ENCODE measurements at places on chromosomes 12 and 14. TPM values are rescaled to one million over a fixed set of nuclear protein-coding genes. Genes with fewer than 3 reads are reported as not detected.

DNA sequence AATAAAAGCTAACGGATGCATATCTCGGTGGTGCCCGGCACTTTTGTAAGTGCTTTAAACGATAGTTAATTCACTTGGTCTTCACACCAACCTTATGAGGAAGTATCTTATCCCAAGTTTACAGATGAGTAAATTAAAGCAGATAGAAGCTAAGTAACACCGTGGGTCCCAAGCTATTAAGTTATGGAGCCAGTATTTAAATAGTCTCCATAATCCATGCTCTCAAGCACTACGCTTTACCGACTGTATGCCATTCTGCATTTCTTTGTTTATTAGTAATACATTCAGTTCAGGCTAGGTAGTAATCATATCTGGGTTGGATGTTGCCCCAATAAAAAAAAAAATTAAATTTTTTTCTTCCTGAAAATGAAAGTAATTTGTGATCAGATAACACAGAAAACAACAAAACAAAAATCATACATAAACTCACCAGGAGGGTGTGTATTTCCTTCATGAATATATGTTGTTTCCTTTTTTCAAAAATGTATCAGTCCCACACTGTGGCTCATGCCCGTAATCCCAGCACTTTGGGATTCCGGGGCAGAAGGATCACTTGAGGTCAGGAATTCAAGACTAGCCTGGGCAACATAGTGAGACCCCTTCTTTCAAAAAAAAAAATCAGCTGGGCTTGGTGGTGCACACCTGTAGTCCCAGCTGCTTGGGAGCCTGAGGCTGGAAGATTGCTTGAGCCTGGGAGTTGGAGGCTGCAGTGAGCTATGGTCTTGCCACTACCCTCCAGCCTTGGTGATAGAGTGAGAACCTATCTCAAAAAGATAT lies 1.4 kb upstream of the M6PR start:
- no peak for DNase-seq

- peak; percentile 53 for DNase-seq
These were observed 46.9 kb upstream of the NOS1 start for GRCh38 chr12:117408161-117408791.

DNA sequence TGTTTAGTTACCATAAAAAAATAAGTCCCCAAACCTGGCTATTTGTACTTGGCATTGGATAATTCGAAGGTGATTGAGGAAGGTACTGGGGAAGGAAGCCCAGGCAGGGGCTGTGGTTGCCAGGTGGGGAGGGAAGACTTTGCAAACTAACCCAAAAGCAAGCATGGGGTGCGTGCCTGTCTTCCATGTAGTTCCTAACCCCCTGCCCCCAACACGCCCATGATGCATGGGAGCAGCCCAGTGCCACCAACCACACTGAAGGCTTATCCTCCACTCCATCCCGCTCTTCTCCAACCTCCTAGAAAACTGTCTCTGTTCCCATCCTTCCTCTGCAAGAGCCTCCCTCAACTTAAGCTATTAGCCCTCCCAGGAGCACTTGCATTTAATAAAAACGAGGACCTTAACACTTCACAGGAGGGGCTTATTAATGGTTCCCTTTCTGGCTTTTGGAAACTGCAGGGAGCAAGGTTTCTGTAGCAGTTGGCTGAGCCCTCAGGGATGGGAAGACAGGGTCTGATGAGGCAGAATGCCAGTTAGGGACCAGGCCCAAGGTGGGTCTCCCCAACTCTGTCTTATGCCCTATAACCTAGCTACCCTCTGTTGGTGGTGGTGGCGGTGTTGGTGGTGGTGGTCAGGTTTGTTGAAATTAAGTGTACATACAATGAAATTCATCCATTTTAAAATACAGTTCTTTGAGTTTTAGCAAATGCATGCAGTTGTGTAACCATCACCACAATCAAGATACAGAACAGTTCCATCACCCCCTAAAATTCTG lies 96.0 kb downstream of the ZFP36L1 start:
- DNase-seq: no peak

Gene KCNC2
- total RNA-seq: not detected

GRCh38 chr12:127284021-127284420 lies 982.9 kb upstream of the TMEM132C start:
- no peak for DNase-seq

- peak; percentile 80 for DNase-seq
These were observed 164.5 kb downstream of the SLC38A4 start for GRCh38 chr12:46661110-46661845.

Gene C14orf39
- 0.17 TPM for total RNA-seq

- peak; percentile 96 for DNase-seq
These were observed 87.3 kb downstream of the PHLDA1 start for GRCh38 chr12:75944097-75944904.

DNA sequence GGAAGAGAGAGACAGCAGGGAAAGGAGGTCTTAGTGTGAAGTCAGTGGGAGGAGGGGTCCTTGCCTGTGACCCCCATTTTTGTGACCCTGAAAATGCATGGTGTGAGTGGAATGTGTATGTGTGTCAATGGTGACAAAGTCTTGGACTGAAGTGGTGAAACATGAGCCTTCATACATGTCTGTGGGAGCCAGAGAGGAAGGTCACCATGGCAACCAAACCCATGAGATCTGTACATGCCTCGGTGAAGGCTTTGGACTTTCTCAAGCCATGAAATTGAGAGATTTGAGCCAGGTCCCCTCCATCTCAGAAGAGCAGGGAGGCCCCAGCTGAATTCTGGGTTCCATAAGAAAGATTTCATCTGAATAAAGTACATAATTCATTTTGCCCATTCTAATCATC lies 108.7 kb downstream of the TTC8 start:
- DNase-seq: no peak

Gene CCDC88C
- total RNA-seq: 19.7 TPM

DNA sequence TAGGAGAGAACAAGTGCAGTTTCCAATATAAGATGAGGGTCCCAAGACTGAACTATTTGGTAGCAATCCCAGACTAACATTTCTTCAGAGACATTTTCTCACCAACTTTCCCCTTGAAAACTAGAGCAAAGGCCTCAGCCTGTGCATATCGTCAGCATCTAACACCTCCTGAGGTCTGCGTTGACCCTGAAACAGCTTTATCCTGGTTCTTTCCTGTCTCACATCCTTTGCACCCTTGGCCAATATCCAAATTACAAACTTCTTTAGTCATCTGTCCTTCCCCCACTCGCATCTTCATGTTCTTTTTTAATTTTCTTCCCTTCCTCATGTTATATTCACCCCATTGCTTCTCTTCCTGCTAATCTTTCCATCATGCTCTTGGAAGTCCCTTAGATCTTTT lies 83.0 kb downstream of the FAR2 start:
- no peak for DNase-seq

Gene AQP6
- not detected for total RNA-seq

DNA sequence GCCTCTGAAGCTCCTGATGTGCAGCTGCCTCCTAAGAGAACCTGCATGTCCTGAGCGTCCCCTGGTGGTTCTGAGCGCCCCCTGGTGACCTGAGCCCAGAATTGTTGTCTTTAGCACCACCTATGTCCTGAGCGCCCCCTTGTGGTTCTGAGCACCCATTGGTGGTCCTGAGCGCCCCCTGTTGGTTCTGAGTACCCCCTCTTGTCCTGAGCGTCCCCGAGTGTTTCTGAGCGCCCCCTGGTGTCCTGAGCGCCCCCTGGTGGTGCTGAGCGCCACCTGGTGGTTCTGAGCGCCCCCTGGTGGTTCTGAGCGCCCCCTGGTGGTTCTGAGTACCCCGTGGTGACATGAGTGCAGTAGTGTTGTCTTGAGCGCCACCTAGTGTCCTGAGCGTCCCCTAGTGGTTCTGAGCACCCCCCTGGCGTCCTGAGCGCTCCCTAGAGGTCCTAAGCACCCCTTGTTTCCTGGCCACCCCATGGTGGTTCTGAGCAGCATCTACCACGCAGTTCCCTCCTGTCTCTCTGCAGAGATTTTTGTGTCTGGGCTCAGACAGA lies 782.5 kb downstream of the TMEM121 start:
- no peak for DNase-seq

- DNase-seq: no peak
These were observed 68.7 kb downstream of the CCDC88C start for GRCh38 chr14:91348845-91349465.

DNA sequence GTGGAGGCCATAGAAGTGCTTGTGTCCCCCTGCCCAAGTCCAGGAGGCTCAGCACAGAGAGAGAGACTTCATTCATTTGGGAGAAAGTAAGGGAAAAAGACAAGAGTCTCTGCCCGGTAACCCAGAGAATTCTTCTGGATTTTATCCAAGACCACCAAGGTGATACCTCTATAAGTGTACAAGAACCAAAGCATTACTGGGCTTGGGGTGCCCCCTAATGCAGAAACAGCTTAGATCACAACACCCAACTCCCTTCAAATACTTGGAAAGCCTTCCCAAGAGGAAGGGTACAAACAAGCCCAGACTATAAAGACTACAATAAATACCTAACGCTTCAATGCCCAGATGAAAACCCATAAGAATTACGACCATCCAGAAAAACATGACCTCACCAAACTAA lies 119.7 kb upstream of the PDE3A start:
- no peak for DNase-seq

DNA sequence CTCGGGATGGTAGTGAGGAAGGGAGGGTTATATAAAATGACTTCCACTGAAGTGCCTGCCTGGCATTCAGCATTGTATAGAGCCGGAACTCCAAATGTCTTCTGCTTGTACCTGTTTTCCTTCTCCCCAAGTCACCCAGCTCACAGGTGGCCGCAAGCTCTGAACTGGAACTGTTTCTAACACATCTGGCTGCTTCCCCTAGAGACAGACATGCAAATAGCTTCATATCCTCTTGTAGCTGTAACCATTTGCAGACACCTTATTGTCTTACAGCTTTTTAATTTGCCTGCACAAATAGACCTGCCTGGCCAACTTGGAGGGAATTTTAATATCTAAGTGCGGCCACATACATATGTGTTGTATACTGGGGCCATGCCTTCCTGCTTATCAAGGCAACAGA lies 126.0 kb downstream of the CHST11 start:
- DNase-seq: no peak

- DNase-seq: no peak
These were observed 64.6 kb downstream of the BICD1 start for GRCh38 chr12:32171211-32171610.

GRCh38 chr14:90665321-90666000 lies 150.8 kb downstream of the TTC7B start:
- DNase-seq: no peak

- no peak for DNase-seq
These were observed 55.3 kb downstream of the ELK3 start for GRCh38 chr12:96249196-96250118.

GRCh38 chr14:33165144-33165925 lies 226.7 kb downstream of the NPAS3 start:
- DNase-seq: peak; percentile 57

Gene DTX1
- not detected for total RNA-seq

GRCh38 chr14:40656311-40656710 lies 950.4 kb upstream of the LRFN5 start:
- no peak for DNase-seq

DNA sequence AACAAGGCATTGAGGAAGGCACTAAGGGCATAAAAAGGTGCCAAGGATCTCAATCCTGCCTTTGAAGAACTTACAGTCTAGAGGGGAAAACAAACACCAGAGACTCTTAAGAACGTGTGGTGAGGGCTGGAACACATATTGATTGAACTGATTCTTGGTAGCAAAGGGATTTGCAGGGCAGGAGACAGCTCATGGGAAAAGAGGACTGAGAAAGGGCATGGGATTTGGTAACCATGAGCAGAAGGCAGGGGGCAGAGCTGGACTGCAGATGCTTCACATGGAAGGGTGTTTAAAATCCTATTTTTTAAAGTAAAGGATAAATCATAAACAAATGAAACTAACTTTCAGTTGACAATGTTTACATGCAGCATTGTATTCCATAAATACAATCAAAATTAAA lies 203.1 kb downstream of the ITPR2 start:
- peak; percentile 41 for DNase-seq

GRCh38 chr12:31477687-31478086 lies 113.2 kb downstream of the DENND5B start:
- DNase-seq: no peak

DNA sequence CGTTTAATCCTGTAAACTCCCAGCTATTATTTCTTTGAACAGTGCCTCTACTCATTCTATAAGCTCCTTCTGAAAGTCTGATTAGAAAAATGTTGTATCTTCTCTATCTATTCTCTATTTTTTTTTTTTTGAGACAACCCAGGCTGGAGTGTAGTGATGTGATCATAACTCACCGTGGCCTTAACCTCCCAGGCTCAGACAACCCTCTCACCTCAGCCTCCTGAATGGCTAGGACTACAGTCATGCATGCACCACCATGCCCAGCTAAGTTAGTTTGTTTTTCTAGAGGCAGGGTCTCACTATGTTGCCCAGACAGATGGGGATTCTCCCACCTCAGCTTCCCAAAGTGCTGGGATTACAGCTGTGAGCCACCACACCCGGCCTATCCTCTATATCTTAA lies 66.6 kb downstream of the RPS6KA5 start:
- DNase-seq: no peak

Gene MYBPC1
- total RNA-seq: not detected

GRCh38 chr12:106919910-106920544 lies 35.7 kb upstream of the TMEM263 start:
- peak; percentile 78 for DNase-seq
